Activated CD4-positive, alpha-beta T cell treated with anti-CD3 and anti-CD28 coated beads, Interleukin-2, Interleukin-4, amounts not matched to agents 100 ng/mL and 50 ng/mL, durations not matched to agents 16 hours and 8 hours (primary cell): ENCODE measurements at places on chromosomes 7 and 10.

DNA sequence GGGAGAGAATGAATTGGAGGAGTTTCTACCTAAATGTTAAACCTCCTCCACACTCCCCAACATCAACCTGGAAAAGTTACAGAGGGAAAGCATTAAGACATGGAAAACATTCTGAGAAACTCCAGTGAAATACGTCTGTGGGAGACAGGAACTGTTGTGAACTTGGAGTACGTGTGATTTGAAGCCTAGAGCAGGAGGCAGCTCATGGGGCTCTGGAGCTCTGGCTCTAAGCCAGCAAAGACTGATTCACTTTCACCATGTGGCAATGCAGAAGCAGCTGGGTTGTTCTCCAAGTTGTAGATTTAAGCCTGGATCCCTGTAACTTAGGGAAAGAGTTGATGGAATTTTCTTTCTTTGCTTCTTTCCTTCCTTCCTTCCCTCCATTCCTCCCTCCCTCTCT is 503.2 kb downstream of the NRG3 start:
- no peak for DNase-seq

DNA sequence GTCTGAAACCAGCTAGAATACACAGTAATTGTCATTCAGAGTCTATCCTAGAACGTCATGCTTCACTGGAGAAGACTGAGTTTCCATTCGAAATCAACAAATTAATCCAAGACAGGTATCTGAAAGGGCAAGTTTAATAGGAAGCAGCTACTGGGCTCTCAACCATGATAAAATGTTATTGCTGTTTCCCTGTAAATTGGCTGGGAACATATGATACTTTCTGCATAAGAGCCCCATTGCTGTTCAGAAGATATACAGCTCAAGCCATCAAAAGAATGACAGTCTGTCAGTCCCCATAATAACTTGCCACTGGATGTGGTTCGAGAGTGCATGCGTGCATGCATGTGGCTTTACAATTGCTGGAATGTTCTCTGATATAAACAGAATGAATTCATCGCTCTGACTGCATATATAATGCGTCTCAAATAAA is 129.0 kb downstream of the HIBADH start:
- DNase-seq: no peak

DNA sequence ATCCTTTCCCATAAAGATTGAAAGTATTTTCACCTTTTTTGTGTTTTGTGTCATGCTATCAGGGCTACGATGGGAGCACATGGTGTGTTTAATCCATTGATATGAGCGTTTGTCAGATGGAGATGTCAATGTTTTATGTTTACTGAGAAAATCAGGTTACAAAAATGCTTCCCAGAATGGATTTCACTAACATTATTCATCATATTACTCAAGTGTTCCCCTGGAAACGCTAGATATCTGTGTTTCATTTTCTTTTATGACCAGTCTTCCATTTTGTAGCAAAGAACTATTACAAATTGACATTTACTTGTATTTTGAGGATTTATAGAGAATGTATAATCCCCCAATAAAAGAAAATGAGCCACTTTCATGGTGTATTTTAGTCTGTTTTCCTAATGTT is 293.5 kb upstream of the AKR1E2 start:
- DNase-seq: no peak

- no peak for DNase-seq
These were observed 245.8 kb downstream of the CDK14 start for GRCh38 chr7:90841759-90842429.

GRCh38 chr7:101502466-101503098 is 126.5 kb downstream of the MYL10 start:
- no peak for DNase-seq

DNA sequence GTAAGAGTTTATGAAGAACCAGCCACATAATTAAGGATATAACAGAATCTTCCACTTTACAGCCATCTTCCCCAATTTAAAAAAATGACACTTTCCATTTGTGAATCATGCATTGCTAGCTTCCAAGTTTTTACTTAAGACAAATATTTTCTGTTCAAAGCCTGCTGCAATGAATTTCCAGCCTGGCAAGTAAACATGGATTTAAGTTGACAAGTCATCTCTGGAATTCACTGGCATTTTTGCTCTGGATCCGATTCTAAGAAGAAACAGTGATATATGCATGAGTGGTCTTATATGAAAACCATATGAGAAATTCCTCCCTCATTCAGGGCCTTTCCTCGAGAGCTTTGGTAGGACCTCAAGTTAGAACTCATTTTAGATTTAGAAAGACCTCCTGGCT is 116.1 kb upstream of the CDCA7L start:
- no peak for DNase-seq

- DNase-seq: no peak
These were observed 32.2 kb downstream of the LSM5 start for GRCh38 chr7:32458025-32458424.

GRCh38 chr10:82969405-82969804 is 1094.4 kb downstream of the NRG3 start:
- no peak for DNase-seq

DNA sequence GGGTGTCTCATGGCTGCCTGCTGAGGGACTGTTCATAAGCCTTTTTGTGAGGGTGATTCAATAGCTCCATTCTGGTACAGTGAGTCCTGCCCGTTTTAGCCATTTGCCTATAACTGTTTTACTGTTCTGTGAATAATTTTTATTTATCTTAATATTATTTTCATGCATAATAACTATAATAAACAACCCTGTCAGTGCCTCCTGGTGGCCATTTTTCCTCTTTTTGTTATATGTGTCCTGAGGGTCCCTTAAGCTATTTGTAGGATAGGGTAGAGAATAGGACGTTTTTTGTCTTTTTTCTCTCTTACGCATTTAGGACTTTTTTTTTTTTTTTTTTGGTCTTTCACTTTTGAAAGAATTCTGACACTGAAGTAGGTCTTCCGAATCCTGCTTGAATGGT is 2.9 kb downstream of the C1QL3 start:
- no peak for DNase-seq

- DNase-seq: no peak
These were observed 88.3 kb upstream of the PDGFA start for GRCh38 chr7:607938-608337.

GRCh38 chr10:71719042-71719441 is 536 bp downstream of the C10orf105 start:
- no peak for DNase-seq

DNA sequence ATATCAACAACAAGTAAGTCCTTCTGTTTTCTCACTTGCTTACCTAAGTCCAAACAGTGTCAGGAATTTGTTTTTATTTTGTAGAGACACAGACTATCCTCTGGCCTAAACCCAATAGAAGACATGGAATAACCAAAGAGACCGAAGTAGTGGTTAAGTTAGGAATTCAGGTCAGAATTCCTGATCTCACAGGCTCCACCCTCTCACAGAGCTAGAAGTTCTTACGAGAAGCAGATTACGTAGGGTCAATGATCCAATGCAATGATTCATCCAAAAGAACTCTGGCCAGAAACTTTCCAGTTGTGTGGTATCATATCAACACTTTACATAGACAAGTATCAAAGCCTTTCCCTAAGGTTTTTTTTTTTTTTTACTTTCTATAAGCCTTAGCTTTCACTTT is 73.8 kb downstream of the IQUB start:
- DNase-seq: no peak

- no peak for DNase-seq
These were observed 76.2 kb downstream of the CTBP2 start for GRCh38 chr10:125084191-125084613.
